Activated CD4-positive, alpha-beta T cell treated with anti-CD3 and anti-CD28 coated beads, Interleukin-2, amount 10 ng/mL, durations not matched to agents 24 days and 14 days (primary cell): ENCODE measurements at places on chromosomes 4 and X. TPM values are rescaled to one million over a fixed set of nuclear protein-coding genes. Genes with fewer than 3 reads are reported as not detected.

GRCh38 chr4:109276482-109277095 is 25.9 kb downstream of the COL25A1 start:
- no peaks in the 10 kb centered on the region for H3K27me3 ChIP-seq
- H3K27ac ChIP-seq, result no peak overlapping the region
- no peak overlapping the region for H3K4me3 ChIP-seq
- DNase-seq, result no peak
- peaks cover 12% of the 10 kb centered on the region for H3K4me1 ChIP-seq

- DNase-seq, result no peak
- H3K27me3 ChIP-seq, result no peaks in the 10 kb centered on the region
- no peaks in the 10 kb centered on the region for H3K4me1 ChIP-seq
- H3K36me3 ChIP-seq, result no peaks in the 10 kb centered on the region
- no peak overlapping the region for H3K27ac ChIP-seq
Measured at GRCh38 chr4:3645711-3646679, 113.8 kb upstream of the LRPAP1 start.

- DNase-seq, result no peak
- H3K36me3 ChIP-seq, result no peaks in the 10 kb centered on the region
- no peaks in the 10 kb centered on the region for H3K4me1 ChIP-seq
- no peak overlapping the region for H3K4me3 ChIP-seq
- H3K27ac ChIP-seq, result no peak overlapping the region
Measured at GRCh38 chrX:5324546-5324945, 904.1 kb downstream of the NLGN4X start.

- no peak overlapping the region for H3K4me3 ChIP-seq
- H3K27ac ChIP-seq, result no peak overlapping the region
- DNase-seq, result no peak
- H3K27me3 ChIP-seq, result no peaks in the 10 kb centered on the region
- peaks cover 13% of the 10 kb centered on the region for H3K4me1 ChIP-seq
Measured at GRCh38 chrX:41553688-41554087, 106.5 kb downstream of the NYX start.

The MEPE gene
- not detected in 2 replicates for total RNA-seq

The SLC9A7 gene
- total RNA-seq, result 37.7 and 43.8 TPM in 2 replicates

The SCRG1 gene
- total RNA-seq, result not detected in 2 replicates
